ENCODE measurements at places on chromosomes 3 and 15.

DNA sequence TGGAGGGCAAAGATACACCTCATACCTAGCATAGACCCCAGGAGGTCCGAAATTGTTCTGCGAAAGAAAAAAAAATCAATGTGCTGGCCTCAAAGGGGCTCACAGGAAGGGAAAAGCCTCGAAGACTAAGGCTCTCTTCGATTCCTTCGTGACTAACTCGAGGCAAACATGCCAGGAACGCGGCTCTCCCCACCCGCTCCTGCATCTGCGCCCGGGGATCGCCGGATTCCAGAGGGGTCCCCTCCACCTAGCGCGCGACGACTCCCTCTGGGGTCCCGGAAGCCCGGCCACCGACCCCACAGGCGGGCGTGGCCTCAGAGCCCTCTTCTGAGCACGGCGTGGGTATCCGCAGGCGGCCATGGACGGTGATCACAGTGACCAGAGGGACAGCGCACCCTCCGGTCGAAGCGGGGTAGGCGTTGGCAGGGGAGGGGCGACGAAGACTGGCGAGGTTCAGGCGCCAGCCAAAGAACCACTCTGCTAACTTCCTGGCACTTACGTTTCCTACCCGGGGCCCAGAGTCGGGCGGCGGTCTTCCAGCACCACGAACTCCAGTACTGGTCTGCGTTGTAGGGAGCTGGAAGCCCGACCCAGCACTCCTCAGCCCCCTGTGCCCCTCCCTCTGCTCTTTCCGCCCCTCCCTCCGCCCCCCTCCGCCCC lies 515 bp upstream of the EIF3J start:
- no peak for DNase-seq

GRCh38 chr3:126436826-126437717 lies 38.6 kb downstream of the ZXDC start:
- no peak for DNase-seq

- DNase-seq = no peak
Measured at GRCh38 chr15:67879440-67880129, 39.7 kb upstream of the RNU6-1 start.

DNA sequence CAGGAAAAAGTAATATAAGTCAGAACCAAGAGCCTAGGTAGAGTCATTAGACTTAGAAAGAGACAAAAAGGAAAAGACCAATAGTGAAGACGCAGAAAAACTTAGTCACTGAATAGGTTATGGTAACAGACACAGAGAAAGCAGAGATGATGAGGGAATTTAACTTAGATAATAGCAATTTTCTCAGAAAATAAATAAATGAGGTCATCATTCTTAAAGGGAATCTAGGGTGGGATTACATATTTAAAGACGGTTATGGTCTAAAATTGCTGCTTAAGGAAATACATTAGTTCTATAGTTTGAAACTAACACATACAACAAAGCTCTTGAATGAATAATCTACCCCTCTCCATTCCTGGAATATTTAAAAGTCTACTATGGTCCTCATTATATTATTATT lies 59.4 kb downstream of the UBR1 start:
- DNase-seq = no peak

- DNase-seq = no peak
Measured at GRCh38 chr3:194757647-194758061, 72.0 kb downstream of the FAM43A start.

Data from activated CD8-positive, alpha-beta memory T cell treated with anti-CD3 and anti-CD28 coated beads, Interleukin-2, amount 50 U/mL, for 48 hours (primary cell).